ENCODE measurements at places on chromosomes 16 and 17. TPM values are rescaled to one million over a fixed set of nuclear protein-coding genes. Genes with fewer than 3 reads are reported as not detected.

DNA sequence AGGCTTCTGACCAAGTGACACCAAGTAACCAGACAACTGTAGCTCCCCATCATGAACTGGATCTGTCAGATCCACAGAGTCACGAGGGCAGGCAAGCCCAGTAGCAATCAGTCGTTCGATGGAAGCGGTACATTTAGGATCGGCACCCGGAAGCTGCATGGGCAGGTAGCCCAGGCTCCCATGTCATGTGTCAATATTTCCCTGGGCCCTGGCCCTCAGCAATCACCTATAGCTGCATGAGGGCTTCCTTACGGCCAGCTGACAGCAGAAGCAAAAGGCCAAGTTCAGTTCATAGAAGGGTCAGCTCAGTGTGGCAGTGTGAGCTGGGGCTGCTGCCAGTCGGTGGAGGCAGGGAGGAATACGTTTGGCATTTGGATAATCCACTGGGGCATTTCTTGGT, 31.8 kb downstream of the MRPS23 start:
- H3K4me3 ChIP-seq = no peak overlapping the region
- H3K27me3 ChIP-seq = peaks cover 4% of the 10 kb centered on the region
- H3K27ac ChIP-seq = no peak overlapping the region
- no peaks in the 10 kb centered on the region for H3K36me3 ChIP-seq
- no peaks in the 10 kb centered on the region for H3K4me1 ChIP-seq
- DNase-seq = no peak

- DNase-seq = no peak
- peaks cover 5% of the 10 kb centered on the region for H3K36me3 ChIP-seq
- no peak overlapping the region for H3K4me3 ChIP-seq
- no peak overlapping the region for H3K27ac ChIP-seq
Measured at GRCh38 chr17:60613325-60613724, 13.3 kb downstream of the PPM1D start.

The KRTAP3-2 gene
- total RNA-seq = not detected

The IRF8 gene
- 24.4 TPM for total RNA-seq

The TMEM107 gene
- 15.0 TPM for total RNA-seq
